ENCODE measurements at places on chromosomes 6 and 20. TPM values are rescaled to one million over a fixed set of nuclear protein-coding genes. Genes with fewer than 3 reads are reported as not detected.

The SNAP91 gene
- total RNA-seq, result not detected

DNA sequence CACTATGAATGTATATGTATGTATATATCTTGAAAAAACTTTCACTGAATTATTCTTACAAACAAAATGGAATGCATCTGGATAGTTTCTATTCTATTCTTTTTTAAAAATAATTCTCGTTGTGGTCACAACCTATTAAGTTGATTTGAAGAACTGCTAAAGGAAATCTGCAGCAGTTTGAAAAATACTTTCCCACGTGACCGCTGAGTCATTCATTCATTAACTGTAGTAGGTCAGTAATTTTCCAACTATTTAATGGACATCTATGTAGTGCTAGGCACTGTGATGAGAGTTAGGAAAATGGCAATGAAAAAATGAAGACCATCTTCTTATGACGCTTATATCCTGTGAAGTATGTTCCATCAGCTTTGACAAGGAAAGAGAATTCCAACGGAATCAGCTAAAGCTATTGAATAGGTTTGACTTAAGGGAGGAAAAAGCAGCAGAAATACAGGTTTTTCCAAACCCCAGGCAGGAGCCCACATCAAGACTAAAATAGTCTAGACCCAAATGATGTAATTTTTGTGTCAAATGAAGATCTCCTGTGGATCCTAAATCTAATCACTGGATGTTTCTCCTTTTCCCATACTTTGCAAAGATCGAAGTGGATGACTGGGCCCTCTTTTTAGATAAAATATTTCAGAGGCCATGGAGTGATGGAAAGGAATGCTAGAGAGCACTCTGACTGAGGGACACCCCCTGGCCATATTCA is 4.1 kb upstream of the EFHC1 start:
- no peak for DNase-seq

DNA sequence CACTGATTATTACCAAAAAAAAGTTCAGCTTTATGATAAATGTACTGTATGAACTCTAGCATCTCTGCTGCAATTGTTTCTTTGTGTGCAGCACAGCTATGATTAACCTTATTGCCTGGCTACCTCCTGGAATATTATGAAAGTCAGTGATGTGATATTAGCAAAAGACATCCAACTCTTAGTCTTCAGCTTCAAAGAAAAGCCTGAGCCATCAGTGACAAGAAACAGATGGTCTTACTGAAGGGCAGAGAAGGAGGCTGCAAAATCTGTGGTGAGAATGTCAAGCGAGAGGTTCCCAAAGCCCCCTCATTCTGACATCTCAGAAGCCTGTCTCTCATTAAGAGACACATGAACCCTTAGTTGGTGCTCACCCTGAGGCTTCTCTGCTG is 89.4 kb upstream of the TNFAIP3 start:
- DNase-seq, result no peak

The SIM1 gene
- total RNA-seq, result 6.9 TPM

The PKIB gene
- total RNA-seq, result 48.5 TPM

DNA sequence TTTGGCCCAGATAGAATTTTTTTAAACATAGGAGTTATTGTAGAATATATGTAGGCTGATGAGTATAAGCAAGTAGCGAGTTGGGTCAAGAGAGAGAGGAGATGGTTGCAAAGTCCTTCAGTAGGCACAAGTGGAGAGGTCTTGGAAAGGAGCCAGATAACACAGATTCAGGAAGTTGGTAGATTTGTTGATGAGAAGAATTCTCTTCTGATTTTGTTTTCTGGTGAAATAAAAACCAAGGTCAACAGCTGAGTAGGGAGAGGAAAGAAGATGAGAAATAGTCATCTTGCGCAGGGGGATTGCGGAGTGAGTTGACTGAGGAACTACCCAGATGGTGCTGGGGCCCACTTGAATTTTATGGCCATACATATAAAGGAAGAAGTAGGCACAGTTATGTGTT is 17.4 kb upstream of the CD83 start:
- no peak for DNase-seq

Measured in epithelial cell of proximal tubule (primary cell).